IMR-90 (cell line): ENCODE measurements at places on chromosomes 7 and 10. TPM values are rescaled to one million over a fixed set of nuclear protein-coding genes. Genes with fewer than 3 reads are reported as not detected.

DNA sequence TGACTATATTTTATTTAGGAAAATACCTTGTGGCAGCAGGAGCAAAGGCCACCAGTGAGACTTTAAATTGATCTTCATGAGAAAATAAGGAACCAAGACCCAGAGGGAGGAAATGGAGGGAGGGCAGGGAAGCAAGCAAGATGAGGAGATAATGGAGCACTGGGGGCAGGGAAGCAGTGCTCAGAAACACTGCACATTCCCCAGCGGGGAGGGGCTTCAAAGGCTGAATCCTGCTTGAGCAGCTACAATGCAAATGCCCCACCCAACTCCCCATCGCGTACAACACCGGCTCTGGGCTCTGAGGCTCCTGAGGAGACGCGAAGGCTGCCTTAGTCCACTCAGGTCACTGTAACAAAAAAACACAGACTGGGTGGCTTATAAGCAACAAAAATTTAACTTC lies 503.8 kb downstream of the GRID1 start:
- no peaks in the 10 kb centered on the region for H3K4me1 ChIP-seq
- no peak overlapping the region for H3K27ac ChIP-seq
- no peaks in the 10 kb centered on the region for H3K36me3 ChIP-seq

DNA sequence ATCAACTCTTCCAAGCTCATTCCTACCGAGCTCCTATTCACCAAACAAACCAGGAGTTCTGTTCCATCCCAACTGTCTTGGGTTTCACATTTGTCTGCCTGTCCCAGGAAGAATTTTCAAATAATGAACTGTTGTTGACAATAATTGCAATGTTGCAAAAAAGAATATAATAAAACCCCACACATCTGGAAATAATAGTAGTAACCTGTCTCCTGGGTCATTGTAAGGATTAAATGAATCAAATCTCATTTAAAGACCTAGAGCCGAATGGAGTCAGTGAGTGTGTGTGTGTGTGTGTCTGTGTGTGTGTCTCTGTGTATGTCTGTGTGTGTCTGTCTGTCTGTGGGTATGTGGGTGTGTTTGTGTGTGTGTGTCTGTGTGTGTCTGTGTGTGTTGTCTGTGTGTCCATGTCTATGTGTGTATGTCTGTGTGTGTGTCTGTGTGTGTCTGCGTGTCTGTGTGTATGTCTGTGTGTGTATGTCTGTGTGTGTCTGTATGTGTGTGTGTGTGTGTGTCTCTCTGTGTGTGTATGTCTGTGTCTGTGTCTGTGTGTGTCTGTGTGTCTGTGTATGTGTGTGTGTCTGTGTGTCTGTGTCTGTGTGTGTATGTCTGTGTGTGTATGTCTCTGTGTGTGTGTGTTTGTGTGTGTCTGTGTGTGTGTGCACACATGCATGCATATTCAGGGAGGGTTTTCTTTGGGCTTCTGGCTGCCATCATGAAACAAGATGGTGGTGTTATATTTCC lies 52.7 kb downstream of the TMEM130 start:
- H3K27ac ChIP-seq = no peak overlapping the region
- no peaks in the 10 kb centered on the region for H3K4me1 ChIP-seq
- H3K27me3 ChIP-seq = peaks cover 4% of the 10 kb centered on the region

- no peak overlapping the region for H3K27ac ChIP-seq
- no peaks in the 10 kb centered on the region for H3K36me3 ChIP-seq
- no peak overlapping the region for H3K4me3 ChIP-seq
- peaks cover 4% of the 10 kb centered on the region; the same call in 1 of the 2 replicates for H3K4me1 ChIP-seq
- H3K27me3 ChIP-seq = peaks cover 2% of the 10 kb centered on the region
Measured at GRCh38 chr10:91034494-91035159, 113.7 kb upstream of the ANKRD1 start.

DNA sequence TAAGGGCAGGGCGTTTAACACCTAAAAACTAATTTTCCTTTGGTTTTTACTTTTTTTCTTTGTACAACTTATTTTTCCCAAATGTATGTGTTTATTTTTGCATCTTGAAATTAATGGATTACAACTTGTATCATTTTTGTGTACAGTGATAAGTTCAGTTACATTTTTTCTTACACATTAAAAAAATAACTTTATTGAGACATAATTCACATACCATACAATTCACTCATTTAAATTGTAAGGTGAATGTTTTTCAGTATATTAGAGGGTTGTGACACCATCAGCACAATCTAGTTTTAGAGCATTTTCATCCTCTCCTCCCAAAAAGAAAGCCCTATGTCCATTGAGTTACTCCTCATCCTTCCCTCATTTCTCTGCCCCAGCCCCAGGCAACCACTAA lies 11.6 kb downstream of the OGDH start:
- H3K4me1 ChIP-seq = peaks cover 10% of the 10 kb centered on the region
- no peaks in the 10 kb centered on the region for H3K27me3 ChIP-seq
- peaks cover 2% of the 10 kb centered on the region; the same call in 1 of the 2 replicates for H3K36me3 ChIP-seq
- no peak overlapping the region for H3K27ac ChIP-seq
- H3K4me3 ChIP-seq = no peak overlapping the region
- DNase-seq = no peak

GRCh38 chr10:60532696-60533468 lies 143.2 kb upstream of the ANK3 start:
- H3K27ac ChIP-seq = no peak overlapping the region
- H3K4me3 ChIP-seq = no peak overlapping the region
- no peak for DNase-seq

DNA sequence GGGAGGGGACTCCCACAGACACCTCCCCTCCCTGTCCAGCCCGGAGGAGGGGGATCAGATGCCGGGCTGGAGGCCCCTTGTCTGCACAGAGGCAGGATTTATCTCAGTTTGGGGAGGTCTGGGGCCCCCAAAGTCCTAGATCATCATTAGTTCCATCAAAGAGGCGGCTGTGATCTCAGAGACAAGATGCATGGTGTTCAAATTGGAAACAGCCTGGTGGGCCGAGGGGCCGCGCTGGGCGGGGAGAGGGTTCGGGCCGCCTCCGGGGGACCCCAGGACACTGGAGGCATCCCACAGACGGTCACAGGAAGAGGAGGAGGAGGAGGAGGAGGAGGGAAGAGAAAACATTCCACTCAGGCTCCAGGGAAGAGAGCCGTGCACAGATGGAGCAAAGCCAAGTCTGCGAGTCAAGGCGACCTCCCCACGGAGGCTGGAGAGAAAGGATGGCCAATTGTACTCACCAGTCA lies 69.5 kb upstream of the CUX1 start:
- H3K4me3 ChIP-seq = no peak overlapping the region
- H3K27ac ChIP-seq = no peak overlapping the region
- no peak for DNase-seq
- H3K27me3 ChIP-seq = peaks cover 28% of the 10 kb centered on the region
- peaks cover 3% of the 10 kb centered on the region; the same call in 1 of the 2 replicates for H3K4me1 ChIP-seq

- no peak overlapping the region for H3K4me3 ChIP-seq
- H3K4me1 ChIP-seq = no peaks in the 10 kb centered on the region
- no peak overlapping the region for H3K27ac ChIP-seq
- no peak for DNase-seq
- H3K36me3 ChIP-seq = no peaks in the 10 kb centered on the region
Measured at GRCh38 chr7:132407764-132408163, 168.5 kb downstream of the PLXNA4 start.

DNA sequence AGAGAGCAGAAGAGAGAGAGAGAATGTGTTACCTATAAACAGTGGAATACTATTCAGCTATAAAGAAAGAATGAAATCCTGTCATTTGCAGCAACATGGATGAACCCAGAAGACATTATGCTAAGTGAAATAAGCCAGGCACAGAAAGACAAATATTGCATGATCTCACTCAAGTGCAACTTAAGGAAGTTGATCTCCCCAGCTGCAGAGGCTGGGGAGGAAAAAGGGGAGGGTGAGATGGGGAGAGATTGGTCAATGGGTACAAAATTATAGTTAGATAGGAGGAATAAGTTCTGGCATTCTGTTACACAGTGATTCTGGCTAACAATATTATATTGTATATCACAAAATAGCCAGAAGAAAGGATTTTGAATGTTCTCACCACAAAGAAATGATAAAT lies 11.2 kb upstream of the JAZF1 start:
- no peak overlapping the region for H3K4me3 ChIP-seq
- H3K4me1 ChIP-seq = peaks cover 10% of the 10 kb centered on the region
- H3K27ac ChIP-seq = no peak overlapping the region
- no peaks in the 10 kb centered on the region for H3K27me3 ChIP-seq
- H3K36me3 ChIP-seq = no peaks in the 10 kb centered on the region

- no peak overlapping the region for H3K27ac ChIP-seq
- H3K27me3 ChIP-seq = peaks cover 19% of the 10 kb centered on the region
- no peaks in the 10 kb centered on the region for H3K4me1 ChIP-seq
- H3K4me3 ChIP-seq = no peak overlapping the region
Measured at GRCh38 chr10:96609510-96609909, 22.7 kb upstream of the TM9SF3 start.

DNA sequence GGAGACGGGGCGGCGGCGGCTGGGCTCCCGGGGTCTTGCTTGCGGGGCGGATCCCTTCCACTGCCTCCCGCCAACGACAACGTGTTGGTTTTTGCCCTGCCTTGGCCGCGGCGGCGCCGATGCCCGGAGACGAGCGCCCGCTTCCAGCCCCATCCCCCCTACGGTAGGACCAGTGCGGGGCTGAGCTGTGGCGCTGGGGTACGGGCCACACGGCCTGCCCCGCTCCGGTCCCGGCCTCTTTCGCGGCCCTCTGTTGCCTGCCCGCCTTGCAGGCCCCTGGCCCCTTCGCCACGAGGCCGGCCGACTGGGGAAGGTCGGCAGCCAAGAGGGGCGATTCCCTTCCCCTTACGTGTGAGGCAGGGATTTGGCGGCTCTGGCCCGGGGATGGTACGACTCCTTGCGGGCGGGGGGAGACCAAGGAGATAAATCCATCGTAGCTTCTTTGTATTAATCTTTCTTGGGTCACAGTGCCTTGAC lies 488 bp downstream of the EIF4H start:
- no peaks in the 10 kb centered on the region for H3K27me3 ChIP-seq
- H3K4me1 ChIP-seq = peaks cover 9% of the 10 kb centered on the region
- peaks cover 7% of the 10 kb centered on the region; the same call in 1 of the 2 replicates for H3K36me3 ChIP-seq
- peak; percentile 51 for DNase-seq
- peak overlapping the region; percentile 89 for H3K27ac ChIP-seq
- H3K4me3 ChIP-seq = peak overlapping the region; percentile 92

DNA sequence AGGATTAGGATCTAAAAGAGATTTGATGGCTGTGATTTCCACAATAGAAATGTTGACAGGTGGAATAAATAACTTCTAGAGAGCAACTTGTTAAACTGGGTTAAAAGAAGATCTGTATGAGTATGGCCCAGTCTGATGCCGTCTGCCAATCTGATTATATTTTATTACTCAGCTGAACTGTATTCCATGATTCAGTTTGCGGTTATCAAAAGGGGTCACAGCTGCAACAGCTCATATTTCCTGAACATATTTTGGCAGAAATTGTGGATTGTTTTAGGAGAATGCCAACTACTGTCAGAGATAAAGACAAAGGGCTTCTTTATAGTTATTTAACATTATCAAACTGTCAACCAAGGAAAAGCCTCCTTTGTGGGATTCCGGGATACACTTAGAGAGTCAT lies 244.8 kb upstream of the MINDY3 start:
- no peak for DNase-seq
- H3K4me1 ChIP-seq = no peaks in the 10 kb centered on the region
- no peaks in the 10 kb centered on the region for H3K27me3 ChIP-seq
- no peaks in the 10 kb centered on the region for H3K36me3 ChIP-seq
- no peak overlapping the region for H3K4me3 ChIP-seq

Gene CHN2
- not detected in 2 replicates for polyA plus RNA-seq

Gene ST8SIA6
- polyA plus RNA-seq = 0.10 and 0.17 TPM in 2 replicates

Gene SYT15B
- polyA plus RNA-seq = 0.96 TPM in 2 replicates

Gene HNRNPH3
- 119 and 142 TPM in 2 replicates for polyA plus RNA-seq

Gene FAM24B
- 3.4 and 4.3 TPM in 2 replicates for polyA plus RNA-seq

Gene SPDYE5
- polyA plus RNA-seq = not detected in 2 replicates
